HFFc6 (cell line): ENCODE measurements at places on chromosomes 4 and X.
A peak's percentile ranks its signal among the peaks of the same experiment; 100 is the strongest.

DNA sequence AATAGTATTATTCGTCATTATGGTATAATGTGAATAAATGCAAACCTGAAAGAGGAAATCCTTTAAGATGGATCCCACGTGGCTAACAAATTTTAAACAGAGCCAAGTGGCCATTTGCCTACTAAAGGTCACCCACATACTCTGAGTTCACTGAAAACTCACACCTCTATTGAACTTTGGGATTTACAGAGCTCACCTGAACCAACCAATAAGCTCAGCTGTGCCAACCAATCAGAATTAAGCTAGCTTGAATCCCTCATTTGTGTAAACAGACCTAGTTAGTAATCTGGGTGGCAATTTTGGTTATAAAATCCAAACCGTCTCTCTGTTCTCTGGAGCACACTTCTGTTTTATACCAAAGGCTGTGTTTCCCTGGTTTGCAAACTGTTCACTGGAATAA lies 5.4 kb upstream of the NUDT9 start:
- no peak overlapping the region for H3K4me3 ChIP-seq
- no peak for DNase-seq
- H3K27ac ChIP-seq, result no peak overlapping the region
- H3K36me3 ChIP-seq, result no peaks in the 10 kb centered on the region

DNA sequence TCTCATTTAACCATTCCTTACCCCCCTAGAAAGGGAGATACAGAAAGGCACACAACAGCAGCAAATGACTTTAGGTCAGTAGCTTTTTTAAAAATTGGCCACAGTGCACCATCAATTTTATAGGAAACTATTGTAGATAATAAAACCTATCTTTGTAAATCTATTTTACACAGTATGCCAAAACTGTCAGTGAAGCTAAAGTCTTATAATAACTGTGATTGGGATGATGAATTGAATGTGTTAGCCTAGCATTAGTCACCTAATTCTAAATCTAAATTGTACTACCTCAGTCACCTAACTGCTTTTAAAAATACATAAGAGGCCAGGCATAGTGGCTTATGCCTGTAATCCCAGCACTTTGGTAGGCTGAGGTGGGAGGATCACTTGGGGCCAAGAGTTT lies 44.2 kb downstream of the SH3RF1 start:
- peak overlapping the region; percentile 29; the same call in 1 of the 2 replicates for H3K27ac ChIP-seq
- no peak for DNase-seq
- H3K4me3 ChIP-seq, result peak overlapping the region; percentile 23; the same call in 1 of the 2 replicates
- peaks cover 31% of the 10 kb centered on the region for H3K4me1 ChIP-seq

DNA sequence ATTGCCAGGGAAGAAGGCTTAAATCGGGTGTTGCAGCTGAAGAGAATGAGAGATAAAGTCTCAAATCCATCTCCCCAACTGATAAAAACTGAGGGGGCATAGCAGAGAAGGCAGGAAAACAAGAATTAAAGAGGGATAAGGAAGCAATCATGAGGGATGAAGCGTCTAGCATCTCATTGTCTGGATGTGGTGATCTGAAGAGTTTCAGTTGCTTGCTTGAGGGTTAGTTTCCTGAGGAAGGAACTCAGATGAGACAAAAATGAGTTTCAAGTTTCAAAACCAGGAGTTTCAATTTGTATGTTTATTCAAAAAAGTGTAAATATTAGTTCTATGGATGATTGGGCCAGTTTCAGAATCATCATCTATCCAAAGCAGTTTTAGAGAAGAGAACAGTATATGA lies 496.9 kb downstream of the RAB28 start:
- no peaks in the 10 kb centered on the region for H3K4me1 ChIP-seq
- H3K27me3 ChIP-seq, result no peaks in the 10 kb centered on the region
- H3K27ac ChIP-seq, result no peak overlapping the region

DNA sequence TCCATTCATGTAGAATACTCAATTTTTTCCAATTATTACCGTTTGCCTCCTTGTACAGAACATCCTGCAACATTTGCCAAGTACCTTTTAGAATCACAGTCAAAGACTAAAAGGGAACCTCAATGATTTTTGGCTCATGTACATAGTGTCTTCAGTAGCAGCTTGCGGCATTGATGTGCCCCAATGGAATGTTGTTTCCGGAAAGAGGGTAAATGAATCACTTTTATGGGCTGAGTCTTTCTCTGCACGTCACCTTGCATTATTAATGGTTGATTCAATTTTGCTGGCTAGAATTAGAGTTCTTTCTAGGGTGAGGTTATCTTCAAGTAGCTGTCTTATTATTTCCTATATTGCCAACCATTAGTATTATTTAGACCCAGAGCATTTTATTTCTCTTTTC lies 116.9 kb upstream of the GABRA2 start:
- H3K4me3 ChIP-seq, result no peak overlapping the region
- no peaks in the 10 kb centered on the region for H3K27me3 ChIP-seq
- no peaks in the 10 kb centered on the region for H3K36me3 ChIP-seq
- no peak overlapping the region for H3K27ac ChIP-seq
- DNase-seq, result no peak
- H3K4me1 ChIP-seq, result no peaks in the 10 kb centered on the region

DNA sequence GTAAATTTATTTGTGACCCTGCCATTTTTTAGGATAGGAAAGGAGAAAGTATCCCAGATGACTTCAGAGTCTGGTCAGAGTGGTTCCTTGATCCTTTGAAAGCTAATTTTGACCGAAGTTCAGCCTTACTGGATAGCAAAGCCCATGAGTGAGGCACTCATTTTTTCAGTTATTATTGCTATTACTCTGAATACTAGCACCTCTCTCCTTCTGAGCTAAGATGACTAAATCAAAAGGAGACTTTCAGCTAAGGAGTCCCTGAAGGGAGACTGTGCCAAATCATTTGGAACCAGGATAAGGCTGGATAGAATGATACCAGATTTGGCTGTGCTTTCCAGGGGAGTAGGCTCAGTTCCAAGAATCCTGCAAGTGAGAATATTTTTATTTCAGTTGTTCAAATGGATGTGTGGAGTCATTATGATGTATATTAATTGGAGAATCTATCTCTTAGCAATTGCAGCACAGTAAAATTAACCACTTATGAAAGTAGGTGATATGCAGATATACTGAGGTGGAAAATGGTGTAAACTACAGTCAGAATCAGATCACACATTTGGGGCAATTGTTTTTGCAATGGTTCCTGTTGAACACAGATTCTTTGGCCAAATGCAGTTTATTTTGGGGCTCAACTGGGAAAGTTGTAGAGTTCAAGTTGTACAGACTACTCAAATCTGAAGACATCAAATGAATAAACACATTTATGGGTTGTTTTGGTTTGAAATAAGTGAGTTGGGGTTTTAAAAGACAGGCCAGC lies 1.2 kb downstream of the P2RY10 start:
- H3K36me3 ChIP-seq, result no peaks in the 10 kb centered on the region
- H3K4me3 ChIP-seq, result no peak overlapping the region
- no peak for DNase-seq
- H3K4me1 ChIP-seq, result no peaks in the 10 kb centered on the region
- H3K27ac ChIP-seq, result no peak overlapping the region

GRCh38 chr4:182874797-182875345 lies 42.3 kb downstream of the DCTD start:
- no peak for DNase-seq
- H3K27ac ChIP-seq, result no peak overlapping the region
- H3K4me1 ChIP-seq, result no peaks in the 10 kb centered on the region
- H3K36me3 ChIP-seq, result peaks cover 24% of the 10 kb centered on the region; the same call in 1 of the 2 replicates
- H3K4me3 ChIP-seq, result no peak overlapping the region

- H3K36me3 ChIP-seq, result no peaks in the 10 kb centered on the region
- no peak for DNase-seq
- H3K4me1 ChIP-seq, result no peaks in the 10 kb centered on the region
- no peak overlapping the region for H3K27ac ChIP-seq
- H3K4me3 ChIP-seq, result no peak overlapping the region
These were observed 237.6 kb upstream of the HAND2 start for GRCh38 chr4:173767650-173768049.

- no peak for DNase-seq
- H3K36me3 ChIP-seq, result no peaks in the 10 kb centered on the region
- no peak overlapping the region for H3K4me3 ChIP-seq
- H3K4me1 ChIP-seq, result peaks cover 11% of the 10 kb centered on the region
These were observed 38.7 kb upstream of the DCLK2 start for GRCh38 chr4:150039274-150040127.

GRCh38 chr4:8073206-8073863 lies 85.3 kb downstream of the ABLIM2 start:
- H3K27me3 ChIP-seq, result peaks cover 19% of the 10 kb centered on the region
- DNase-seq, result no peak
- no peaks in the 10 kb centered on the region for H3K4me1 ChIP-seq
- no peak overlapping the region for H3K27ac ChIP-seq

DNA sequence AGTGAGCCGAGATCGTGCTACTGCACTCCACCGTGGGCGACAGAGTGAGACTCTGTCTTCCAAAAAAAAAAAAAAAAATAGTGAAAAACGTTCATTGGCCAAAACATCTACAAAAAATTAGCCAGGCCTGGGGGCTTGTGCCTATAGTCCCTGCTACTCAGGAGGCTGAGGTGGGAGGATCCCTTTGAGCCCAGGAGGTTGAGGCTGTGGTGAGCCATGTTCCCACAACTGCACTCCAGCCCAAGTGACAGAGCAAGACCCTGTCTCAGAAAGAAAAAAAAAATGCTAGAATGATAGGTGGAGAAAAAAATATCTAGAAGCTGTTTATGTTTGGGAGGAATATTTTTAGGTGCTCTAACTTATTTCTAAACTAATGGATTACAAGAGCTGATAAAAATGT lies 14.9 kb downstream of the SPRY1 start:
- no peak overlapping the region for H3K4me3 ChIP-seq
- H3K36me3 ChIP-seq, result no peaks in the 10 kb centered on the region
- H3K27me3 ChIP-seq, result peaks cover 1% of the 10 kb centered on the region; the same call in 1 of the 2 replicates
- H3K27ac ChIP-seq, result no peak overlapping the region
- DNase-seq, result no peak
